ENCODE measurements at places on chromosomes 5 and 9.
A peak's percentile ranks its signal among the peaks of the same experiment; 100 is the strongest.

GRCh38 chr5:121834021-121834420, 17.7 kb upstream of the FTMT start:
- DNase-seq = no peak

GRCh38 chr5:140546851-140547507, 483 bp upstream of the EIF4EBP3 start:
- no peak for DNase-seq

DNA sequence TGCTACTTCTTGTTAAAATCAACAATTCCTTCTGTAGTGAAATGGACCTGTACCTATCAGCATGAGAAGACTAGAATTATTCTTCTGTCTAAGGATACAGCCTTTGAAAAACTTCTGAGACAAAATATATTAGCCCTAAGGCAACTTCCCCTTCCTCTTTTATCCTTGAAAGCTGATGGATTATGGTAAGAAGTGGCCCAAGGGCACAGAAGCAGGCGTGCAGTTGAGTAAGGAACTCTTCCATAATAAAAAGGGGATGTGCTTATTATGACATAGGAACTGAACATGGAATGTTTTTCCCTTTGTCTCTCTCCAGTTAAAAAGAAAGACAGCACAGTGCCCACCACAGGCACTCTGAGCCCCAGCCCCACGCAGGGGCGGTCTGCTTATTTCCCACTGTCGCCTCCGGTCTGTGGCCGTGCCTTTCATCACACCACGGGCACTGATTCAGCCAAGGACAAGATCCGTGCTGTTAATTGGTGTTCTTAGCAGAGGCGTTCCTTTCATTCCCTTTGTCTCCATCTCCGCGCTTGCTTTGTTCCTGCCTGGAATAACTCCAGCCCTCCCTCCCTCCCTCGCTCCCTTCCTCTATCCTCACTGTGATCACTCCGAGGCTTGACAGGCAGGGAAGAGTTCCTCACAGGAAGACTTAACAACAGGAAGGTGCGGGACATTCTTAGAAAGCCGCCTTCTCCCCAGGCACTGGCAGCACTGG, 135.9 kb upstream of the OTULINL start:
- DNase-seq = no peak

GRCh38 chr9:94464790-94465189, 90.1 kb upstream of the PCAT7 start:
- DNase-seq = no peak

DNA sequence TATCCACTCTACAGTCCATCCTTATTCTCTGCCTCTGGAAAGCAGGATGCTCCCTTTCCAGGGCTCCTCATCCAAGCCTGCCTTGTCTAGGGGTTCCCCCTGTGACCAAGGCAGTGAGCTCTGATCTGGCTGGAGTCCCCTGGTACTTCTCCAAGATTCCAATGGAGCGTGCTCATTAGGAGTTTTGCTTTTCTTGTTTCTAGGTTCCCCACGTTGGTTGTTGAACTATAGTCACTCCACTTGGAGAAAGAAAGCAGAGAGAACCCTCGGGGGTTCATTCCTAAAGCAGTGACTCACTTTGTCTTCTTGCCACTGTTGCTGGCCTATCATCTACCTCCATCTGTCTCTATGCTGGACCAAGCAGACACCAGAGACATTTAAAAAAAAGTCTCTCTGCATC, 192.6 kb downstream of the TLE4 start:
- no peak for DNase-seq

DNA sequence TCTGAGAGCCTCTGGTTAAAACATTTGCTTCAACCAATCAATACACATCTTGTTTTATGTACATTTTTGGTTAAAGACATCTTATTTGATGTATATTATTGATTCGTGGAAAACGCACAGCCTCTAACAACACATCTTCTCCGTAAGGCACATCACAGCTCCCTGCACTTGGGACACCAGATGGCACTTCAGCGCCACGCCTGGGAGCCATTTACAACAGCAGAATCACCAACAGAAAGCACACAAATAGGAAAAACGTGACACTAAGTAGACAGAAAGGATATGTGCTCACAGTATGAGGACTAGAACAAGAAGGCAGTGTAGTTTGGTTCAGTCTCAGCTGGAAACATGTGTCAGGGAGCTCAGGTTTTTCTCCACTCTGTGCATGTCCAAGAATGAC, 199.7 kb downstream of the ROR2 start:
- DNase-seq = no peak

DNA sequence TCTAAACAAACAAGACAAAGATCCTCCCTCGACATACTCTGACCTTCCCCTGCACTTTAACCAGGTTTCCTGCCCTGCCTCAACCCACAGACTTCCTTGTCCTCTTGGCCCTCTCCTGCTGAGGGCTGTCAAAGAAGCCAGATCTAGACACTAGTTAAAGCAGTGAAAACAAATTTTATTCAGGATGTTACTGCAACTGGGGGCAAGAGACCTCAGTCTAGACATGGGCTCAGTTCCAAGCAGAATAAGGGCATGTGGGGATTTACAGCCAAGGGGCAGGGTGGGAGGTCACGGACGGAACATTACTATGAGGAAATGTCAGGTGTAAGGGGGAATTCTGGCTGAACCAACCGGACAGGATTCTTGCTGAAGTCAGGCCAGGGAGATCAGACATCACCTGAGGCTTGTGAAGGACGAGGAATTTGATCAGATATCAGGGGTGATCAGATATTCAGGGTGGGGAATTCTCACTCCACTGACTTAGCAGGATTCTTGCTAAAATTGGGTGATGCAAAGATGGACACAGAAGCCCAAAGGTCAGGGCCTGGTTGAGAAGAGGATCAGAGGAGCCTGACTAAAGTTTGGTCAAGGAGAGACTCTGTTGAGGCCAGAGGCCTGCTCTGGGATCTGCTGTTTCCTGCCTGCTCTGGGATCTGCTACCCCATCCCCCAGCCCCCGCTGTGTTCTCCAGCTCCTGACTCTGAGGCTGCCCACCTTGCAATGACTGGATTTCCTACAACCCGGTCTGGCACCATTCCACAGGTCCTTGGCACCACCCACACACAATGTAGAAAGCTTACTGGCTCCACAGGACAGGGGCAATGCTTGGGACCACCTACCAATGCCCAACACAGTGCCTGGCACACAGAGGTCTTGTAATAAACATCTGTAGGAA, 21.5 kb downstream of the GABBR2 start:
- DNase-seq = no peak

DNA sequence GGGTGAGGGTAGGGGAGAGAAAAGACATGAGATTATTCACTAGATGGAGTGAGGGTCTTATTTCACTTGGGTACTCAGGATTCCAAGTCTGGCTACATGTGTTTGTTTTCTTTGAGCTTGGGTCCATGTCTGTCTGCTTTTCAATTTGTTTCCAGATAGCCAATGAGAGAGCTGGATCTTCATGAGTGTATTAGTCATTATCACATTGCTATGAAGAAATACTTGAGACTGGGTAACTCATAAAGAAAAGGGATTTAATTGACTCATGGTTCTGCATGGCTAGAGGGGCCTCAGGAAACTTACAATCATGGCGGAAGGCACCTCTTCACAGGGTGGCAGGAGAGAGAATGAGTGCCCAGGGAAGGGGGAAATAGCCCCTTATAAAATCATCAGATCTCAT, 196.8 kb upstream of the TRIM32 start:
- DNase-seq = no peak

DNA sequence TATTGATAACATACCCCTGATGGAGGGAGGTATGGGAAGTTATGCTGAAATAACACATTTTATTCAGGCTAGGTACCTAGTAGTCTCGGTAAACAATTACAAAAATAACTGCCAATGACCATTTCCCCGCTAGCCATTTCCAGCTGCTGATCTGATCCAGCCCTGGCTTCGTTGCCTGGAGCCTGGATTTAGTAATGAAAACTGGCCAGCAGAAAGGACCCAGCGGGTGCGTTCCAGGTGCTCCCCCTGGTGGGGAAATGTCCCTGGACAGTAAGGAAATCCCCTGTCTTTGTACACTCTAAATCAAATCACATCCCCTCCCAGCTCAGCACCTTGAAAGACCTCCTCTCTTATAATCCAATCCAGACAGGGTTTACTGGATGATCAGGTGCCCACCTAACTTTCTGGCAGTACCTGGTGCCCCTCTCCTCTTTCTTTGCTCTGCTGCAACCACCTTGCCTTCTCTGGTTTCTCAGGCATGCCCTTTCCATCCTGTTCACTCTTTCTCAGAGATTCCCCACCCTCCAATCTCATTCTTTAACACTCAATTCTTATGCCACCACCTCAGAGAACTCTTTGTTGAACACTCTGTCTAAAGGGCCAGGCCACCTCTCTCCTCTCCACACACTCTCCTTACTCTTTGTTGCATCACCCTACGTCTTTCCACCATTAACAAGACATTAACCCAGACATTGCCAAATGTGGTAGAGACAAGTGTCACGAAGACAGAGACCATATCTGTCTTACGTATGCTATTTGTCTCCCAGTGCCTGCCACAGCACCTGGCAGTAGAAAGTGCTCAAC, 50.1 kb upstream of the SMAD5 start:
- peak; percentile 29 for DNase-seq

DNA sequence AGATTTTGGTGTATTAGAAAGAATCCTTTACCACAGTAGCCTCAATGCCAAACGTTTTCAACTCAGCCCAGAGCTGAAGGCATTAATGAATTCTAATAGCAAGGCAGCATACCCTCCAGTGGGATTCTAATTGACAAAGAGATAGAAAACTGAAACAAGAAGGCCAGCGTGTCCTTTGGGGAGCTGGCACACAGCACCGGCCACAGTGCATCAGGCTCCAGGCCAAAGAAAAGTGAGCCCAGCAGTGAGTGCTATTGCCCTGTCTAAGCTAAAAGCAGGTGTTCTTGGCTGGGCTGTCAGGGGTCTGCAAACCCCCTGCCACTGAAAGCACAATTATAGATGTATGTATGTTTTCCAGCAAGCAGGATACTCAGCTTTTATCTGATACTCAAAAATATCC, 40.4 kb downstream of the PPIC start:
- no peak for DNase-seq
